ENCODE measurements at places on chromosomes 5 and 9.

GRCh38 chr9:129739432-129739831, 13.4 kb downstream of the PTGES start:
- no peak for DNase-seq

DNA sequence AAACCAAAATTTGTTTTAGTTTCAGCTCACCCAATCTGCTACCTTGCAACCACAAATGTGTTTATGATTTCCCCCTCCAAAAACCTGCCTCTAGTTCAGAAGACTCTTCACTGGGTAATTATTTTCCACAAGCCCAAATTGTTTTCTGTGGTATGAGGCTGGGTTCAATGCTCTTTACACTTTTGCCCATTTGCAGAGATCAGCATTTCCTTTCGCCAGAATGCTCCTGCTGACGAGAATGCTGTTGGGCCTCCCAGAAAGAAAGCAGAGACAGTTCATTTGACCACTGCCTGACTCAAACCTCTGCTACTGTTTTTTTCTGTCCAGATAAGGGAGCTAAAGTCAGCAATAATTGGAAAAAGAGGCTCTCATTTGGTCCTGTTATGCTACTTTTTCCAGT, 427.3 kb downstream of the PDE4D start:
- DNase-seq, result no peak

GRCh38 chr9:14308853-14309145, 5.1 kb downstream of the NFIB start:
- DNase-seq, result no peak

GRCh38 chr5:34667705-34668104, 11.6 kb downstream of the RAI14 start:
- DNase-seq, result no peak

DNA sequence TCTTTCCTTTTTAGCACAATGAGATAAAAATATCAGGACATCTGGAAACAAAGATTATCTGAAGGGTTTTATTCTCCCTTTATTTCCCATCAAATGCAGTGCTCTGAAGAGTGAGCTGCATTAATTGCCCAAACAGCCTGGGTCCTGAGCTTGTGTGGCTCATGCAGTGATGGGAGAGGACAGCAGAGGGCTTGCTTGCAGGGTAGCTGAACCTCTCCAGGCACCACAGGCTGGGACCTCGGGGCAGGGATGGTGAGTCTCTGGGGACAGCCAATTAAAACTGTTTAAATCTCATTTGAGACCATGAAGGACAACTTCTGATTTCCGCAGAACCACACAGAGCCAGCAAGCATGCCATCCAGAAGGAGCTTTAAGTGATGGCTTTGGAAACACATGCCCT, 71.2 kb downstream of the PLAC8L1 start:
- no peak for DNase-seq

GRCh38 chr9:134396258-134396742, 70.0 kb downstream of the RXRA start:
- DNase-seq, result no peak

GRCh38 chr9:8539681-8540197, 740.2 kb upstream of the DMAC1 start:
- DNase-seq, result no peak

DNA sequence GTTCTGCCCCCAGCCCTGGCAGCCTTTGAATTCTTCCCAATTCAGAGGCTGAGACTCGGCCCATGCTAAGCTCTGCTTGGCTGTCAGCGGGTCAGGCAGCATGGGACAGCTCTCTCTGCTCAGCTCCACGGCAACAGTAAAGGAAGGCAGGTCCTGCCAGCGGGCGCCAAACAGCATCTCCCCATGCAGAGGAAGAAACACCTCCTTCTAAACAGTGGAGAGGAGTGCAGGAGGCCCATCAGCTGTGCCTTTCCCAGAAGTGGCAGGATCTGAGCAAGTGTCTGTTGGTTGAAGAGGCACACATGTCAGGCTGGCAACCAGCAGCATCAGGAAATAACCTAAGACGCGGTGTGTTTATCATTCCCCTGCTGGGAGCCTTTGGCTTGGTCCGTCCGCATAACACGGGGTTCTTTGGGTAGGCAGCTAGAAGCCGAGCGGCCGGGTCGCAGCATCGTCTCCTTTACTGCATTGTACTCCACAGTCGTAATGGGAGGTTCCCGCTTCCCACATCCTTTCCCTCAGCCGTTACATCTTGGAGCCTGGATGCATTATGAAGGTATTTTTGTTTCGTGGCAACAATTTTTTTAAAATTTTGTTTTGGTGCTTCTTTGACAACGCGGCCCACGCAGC, 42.7 kb upstream of the NCS1 start:
- no peak for DNase-seq

GRCh38 chr5:107021575-107021974, 649.2 kb downstream of the EFNA5 start:
- DNase-seq, result no peak

DNA sequence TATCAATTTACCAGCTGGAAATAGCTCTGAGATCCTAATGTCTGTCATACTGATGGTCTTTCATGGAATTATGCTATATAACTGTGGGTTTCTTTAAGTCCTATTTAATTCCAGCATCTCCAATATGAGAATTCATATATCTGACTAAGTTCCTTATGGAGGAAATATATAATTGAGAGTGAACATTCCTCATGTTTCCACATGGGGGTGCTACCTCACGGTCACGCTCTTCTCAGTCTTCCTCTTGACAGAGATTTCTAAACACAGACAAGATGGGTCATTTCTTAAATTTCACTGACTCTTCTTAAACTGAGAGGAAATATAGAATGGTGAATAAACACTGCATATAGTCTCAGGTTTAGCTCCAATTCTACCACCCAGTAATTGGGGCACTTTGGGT, 212.1 kb downstream of the SLF1 start:
- DNase-seq, result no peak

DNA sequence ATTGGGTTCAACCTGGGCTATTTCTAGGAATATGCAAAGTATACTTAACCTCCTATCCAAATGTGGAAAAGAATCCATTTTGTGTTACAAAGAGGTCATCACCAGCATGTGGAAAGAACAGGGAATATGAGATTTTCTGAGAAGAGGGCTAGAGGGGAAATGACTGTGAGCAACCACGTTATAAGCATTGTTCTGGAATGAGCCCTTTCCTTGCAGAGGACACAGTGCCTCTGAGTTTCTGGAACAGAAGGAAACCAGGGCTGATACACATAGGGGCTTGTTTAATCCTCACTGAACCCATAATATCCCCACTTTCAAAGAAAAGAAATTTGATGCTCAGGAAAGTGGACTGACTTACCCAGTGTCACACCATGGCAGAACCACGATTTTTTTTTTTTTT, 53.0 kb downstream of the SFXN1 start:
- no peak for DNase-seq

DNA sequence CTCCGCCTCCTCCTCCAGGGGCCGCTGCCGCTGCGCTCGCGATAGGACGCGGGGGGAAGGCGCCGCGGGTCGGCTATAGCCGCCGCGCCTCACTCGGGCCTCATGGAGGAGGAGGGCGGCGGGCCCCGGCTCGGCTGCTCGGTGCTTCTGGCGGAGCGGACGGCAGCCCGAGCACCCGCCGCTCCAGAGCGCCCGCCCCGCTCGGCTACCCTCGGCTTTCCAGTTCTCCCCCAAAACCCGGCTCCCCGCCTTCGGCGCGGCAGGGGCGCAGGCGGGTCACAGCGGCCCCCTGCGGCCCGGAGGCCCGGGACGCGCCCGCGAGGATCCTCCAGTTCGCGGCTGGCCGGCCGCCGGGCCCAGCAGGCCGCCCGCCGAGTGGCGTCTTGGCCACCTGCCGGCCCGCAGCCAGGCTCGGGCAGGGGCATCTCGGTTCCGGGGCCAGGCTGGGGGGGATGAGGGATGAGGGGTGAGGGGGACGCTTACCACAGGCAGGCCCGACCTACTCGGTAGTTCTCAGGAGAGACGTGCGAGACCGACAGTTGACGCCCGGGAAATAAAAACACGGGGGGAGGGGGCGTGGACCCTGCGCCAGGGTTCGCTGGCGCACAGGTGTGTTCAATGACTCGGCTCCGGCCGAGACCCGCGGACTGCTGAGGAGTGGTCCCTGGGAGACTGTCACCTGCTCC, at the start of gene PAIP1:
Gene PAIP1, minus strand, starts transcription at position 221 of the 686 bp plus-strand sequence. CDS start 231 bp downstream, outside the sequence.
- DNase-seq, result no peak

GRCh38 chr5:151298063-151298855, 5.3 kb downstream of the SLC36A3 start:
- no peak for DNase-seq

Data from NCI-H1436 treated with DMSO at 0.1 percent for 48 hours (cell line).